ENCODE measurements at places on chromosomes 16 and 17.

- DNase-seq: no peak
Observed at GRCh38 chr17:61470530-61471136, 18.4 kb downstream of the TBX4 start.

- DNase-seq: no peak
Observed at GRCh38 chr17:74288785-74289184, 14.8 kb downstream of the DNAI2 start.

DNA sequence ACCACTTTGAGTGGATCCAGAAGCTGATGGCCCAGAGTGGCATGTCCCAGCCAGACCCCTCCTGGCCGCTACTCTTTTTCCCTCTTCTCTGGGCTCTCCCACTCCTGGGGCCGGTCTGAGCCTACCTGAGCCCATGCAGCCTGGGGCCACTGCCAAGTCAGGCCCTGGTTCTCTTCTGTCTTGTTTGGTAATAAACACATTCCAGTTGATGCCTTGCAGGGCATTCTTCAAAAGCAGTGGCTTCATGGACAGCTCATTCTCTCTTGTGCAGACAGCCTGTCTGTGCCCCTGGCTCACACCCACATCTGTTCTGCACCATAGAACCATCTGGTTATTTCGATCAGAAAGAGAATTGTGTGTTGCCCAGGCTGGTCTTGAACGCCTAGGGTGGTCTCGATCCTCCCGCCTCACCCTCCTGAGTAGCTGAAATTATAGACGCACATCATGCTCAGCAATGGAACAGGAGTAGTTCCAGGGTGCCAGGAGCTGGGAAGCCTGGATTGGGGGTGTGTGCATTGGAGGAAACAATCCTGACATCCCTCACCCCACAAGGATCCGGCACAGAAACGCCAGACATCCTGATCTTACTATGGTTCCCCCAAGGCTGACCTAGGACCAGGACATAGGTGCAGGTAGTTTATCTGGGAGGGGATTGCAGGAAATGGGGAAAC lies 4.6 kb downstream of the PRSS21 start:
- no peak for DNase-seq

- no peak for DNase-seq
Observed at GRCh38 chr17:64773386-64773835, 111.3 kb upstream of the SMURF2 start.

DNA sequence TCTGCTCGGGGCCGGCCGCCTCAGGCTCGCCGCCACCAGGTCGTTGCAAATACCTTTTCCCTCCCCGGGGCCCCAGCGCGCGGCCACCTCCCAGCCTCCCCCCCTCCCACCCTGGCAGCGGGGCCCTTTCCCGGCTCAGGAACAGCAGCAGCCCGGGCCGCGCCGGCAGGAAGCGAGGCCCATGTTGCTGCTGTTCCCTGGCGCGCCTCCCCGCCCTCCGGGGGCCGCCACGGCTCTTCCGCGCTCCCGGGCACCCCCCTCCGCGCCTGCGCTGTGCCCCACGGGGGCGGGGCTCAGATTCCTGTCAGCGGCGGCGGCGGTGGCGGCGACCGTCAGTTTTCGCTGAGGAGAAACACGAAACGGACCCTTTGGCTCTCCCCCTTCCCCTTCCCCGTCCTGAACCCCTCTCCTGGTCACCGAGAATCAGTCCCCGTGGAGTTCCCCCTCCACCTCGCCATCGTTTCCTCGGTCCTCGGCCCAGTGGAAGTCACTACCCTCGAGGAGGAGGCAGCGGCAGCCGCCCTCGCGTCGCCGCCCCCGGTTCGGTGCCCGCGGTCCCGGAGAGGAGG lies at the start of gene NFAT5:
Gene NFAT5, plus strand, starts transcription at position 296 of the 569 bp plus-strand sequence. CDS start 336 bp downstream, outside the sequence.
- DNase-seq: peak; percentile 96

- no peak for DNase-seq
Observed at GRCh38 chr16:27551036-27551435, 1.1 kb downstream of the KATNIP start.

GRCh38 chr17:2703181-2703580 lies 8.4 kb downstream of the CLUH start:
- DNase-seq: no peak

GRCh38 chr16:1066584-1067172 lies 5.9 kb upstream of the SSTR5 start:
- DNase-seq: no peak

- peak; percentile 16 for DNase-seq
Observed at GRCh38 chr17:7745748-7746470, 28.4 kb downstream of the DNAH2 start.

DNA sequence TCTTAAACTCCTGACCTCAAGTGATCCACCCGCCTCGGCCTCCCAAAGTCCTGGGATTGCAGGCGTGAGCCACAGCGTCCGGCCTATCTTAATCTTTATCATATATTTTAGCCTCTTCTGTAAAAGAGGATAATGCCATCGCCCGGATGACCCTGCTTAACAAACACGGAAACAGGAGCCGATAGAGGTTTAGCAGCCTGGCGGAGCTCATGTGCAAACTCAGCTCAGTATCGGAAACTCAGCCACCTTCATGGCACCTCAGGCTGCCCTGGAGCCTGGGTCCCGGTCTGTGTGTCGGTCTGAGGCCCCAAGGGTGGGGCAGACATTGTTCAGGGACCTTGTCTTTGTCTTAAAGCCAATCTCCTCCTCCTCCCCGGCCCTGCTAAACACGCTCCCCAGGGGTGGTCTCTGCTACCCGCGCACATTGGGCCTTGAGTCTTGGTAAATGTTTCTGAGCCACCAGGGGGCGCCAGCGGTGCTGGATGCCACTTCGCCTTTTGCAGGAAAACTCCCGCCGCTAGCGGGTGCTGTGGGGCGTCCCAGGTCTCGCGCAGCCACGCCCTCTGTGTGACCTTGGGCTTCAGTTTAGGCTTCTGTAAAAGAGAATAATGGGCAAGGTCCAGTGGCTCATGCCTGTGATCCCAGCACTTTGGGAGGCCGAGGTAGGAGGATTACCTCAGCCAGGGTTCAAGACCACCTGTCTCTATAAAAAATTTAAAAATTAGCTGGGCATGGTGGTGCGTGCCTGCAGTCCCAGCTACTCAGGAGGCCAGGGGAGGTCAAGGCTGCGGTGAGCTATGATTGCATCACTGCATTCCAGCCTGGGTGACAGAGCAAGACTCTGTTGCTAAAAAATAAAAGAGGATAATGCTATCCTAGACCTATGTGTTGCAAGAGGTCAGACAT lies 2.7 kb downstream of the CETP start:
- peak; percentile 95 for DNase-seq

DNA sequence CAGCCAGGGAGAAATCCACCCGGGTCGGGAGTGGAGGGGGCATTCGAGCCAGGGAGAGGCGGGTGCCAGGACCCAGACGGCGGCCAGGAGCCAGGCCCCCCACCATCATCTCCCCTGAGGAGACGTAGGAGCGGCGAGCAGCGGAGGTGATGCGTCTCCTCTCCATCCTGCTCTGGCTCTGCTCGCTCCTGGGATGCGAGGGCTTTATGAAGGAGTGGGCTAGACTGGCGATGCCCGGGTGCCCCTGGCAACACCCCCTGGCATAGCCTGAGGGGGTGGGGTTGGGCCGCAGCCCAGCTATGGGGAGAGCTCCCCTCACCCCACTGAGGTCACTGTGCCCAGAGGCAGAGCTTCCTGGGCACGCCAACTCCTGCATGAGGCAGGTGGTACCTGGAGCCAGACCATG lies at the start of gene GFAP:
Gene GFAP, minus strand, starts transcription at position 180 of the 406 bp plus-strand sequence. Its CDS starts 14 bp downstream, at position 166.
- no peak for DNase-seq

GRCh38 chr17:33057564-33057963 lies 65.9 kb downstream of the SPACA3 start:
- no peak for DNase-seq

GRCh38 chr16:3797473-3797872 lies 80.1 kb upstream of the TRAP1 start:
- no peak for DNase-seq

DNA sequence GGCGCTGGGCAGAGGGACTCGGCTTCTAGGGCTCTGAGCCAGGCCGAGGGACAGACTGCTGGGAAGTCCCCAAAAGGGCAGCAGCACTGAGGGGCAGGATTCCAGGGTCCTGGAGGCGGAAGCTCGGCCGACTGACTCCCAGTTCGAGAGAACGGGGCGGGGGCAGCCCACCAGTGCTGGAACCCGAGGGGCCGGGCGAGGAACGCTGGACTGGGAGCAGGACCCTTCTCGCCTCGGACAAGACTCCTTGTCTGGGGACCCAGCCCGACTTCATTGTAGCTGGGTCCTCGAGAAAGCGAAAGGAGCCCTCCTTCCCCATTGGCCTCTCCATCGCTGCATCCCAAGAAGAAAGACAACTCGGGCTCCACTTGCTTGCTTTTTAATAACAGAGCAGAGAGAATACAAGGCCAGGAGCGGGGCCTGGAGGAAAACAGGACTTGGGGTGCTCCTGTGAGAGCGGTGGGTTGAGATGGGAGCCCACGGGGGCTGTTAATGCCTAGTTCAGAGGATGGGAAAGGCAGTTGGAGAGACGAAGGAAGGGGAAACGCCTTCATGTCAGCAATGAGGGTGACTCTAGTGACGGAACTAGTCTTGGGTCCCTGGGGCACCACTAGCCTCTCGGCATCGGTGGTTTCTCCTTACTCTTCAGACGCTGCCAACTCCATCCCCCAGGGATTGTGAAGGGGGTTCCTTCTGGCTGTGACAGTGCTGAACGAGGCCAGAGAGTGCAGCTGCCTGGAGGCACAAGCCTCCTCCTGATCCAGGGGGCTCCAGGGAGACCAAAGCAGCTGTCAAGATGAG lies 492 bp upstream of the CAMTA2 start:
- DNase-seq: no peak

- no peak for DNase-seq
Observed at GRCh38 chr17:39239640-39240314, 14.0 kb upstream of the STAC2 start.

Measured in neural crest cell (in vitro differentiated cells).